NCI-H510A treated with DMSO at 0.1 percent for 48 hours (cell line): ENCODE measurements at places on chromosomes 16 and 17.

DNA sequence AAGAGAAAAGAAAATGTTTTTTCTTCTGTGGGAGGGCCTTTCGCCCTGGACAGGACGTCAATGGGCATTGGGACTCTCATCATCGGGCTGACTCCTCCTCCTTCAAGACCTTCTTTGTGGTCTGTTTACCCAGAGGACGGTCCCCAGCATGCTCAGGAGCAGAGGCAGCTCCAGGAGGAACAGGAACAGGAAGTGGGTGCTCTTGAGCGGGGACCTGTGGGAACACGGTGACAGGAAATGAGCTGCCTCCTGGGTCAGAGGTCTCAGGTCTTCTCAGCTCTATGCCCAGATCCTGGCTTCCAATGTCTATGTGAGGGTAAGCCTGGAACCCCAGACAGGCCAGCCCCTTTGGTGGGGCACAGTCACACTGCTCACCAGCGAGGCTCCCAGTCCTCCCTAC is 12.2 kb downstream of the CD300LD start:
- no peak for DNase-seq

GRCh38 chr17:68577497-68577821 is 23.7 kb downstream of the FAM20A start:
- DNase-seq: no peak

DNA sequence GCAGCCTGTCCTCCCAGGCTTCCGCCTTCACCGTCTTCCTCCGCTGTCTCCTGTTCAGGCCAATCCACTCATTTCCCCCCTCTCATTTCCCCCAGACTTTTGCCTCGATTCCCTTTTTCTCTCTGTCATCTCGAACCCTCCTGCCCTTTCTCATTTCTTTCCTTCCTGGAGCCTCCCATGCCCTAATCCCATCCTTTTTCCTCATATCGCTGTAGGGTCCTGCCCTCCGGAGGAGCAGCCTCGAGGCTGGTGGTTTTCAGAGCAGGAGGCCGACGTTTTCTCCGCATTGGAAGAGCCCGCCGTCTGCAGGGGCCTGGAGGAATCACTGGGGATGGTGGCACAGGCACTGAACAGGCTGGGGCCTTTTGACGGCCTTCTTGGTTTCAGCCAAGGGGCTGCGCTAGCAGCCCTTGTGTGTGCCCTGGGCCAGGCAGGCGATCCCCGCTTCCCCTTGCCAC is 597 bp downstream of the OVCA2 start:
- DNase-seq: peak; percentile 17

DNA sequence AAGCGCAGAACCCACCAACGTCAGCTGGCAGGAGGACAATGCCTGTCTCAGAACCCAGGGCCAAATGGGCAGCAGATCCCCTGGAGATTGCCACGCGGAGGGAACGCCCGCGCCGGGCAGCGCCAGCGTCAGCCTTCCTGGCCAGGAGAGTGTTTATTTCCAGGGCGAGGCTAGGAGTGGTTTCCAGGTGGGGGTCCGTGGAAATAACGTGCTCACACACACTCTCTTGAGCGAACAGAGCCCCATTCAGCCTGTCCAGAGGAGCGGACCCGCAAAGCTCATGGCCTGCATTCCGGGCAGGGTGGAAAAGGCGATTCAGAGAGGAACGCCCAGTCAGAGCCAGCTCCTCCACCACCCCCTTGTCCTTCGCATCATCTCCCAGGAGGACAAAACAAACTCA is 40.3 kb downstream of the SDK2 start:
- DNase-seq: no peak
